ENCODE measurements at places on chromosomes 1 and 21. TPM values are rescaled to one million over a fixed set of nuclear protein-coding genes. Genes with fewer than 3 reads are reported as not detected.

- no peak for DNase-seq
Observed at GRCh38 chr1:20095564-20096434, 23.5 kb downstream of the PLA2G2D start.

LIPI gene
- total RNA-seq: not detected

DNA sequence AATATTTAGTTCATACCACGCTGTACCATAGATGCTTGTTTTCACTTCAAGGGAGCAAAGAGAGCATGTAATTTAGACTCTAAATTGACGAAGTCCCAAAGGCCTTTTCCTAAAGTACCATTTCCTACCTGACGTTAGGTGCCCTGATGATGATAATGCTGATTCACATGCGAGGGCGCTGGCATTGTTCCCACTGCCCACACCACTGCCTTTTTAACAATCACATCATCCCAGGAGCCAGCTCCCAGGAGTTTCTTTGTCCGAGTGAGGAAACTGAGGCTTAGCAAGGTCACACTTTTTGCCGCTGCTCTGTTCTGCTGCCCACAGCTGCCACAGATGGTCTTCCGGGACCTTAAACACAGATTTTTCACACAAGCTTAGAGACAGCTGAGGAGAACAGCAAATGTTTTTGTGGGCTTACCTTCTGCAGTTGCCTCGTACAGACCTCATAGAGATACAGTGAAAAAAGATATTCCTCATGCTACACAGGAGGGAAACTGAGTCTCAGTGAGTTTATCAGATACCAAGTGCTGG is 69.4 kb downstream of the EVA1C start:
- DNase-seq: no peak

DNA sequence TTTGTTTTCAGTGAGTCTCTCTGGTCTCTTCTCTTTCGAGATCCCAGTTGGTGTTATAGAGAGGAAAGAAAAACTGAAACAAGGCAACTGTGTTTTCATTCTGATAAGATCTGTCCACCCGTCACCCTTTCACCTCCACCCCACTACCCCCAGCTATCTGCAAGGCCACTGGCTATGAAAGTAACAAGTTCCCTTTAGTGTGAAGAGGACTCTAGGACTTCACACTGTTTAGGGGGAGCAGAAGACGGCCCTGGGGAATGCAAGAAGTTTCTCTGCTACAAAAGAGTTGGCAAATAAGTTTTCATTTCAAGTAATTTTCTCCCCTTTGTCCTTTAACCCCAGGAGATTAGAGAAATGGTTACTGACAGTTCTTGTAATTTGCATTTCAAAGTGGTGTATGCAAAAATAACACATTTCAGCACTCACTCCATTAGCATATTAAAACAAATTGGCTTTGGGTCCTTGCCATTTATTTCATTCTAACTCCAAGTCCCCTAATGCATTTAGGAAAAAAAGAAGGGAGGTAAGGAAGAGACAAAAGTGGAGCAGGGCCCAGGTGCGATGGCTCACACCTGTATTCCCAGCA is 79.6 kb upstream of the PPM1J start:
- DNase-seq: no peak

DNA sequence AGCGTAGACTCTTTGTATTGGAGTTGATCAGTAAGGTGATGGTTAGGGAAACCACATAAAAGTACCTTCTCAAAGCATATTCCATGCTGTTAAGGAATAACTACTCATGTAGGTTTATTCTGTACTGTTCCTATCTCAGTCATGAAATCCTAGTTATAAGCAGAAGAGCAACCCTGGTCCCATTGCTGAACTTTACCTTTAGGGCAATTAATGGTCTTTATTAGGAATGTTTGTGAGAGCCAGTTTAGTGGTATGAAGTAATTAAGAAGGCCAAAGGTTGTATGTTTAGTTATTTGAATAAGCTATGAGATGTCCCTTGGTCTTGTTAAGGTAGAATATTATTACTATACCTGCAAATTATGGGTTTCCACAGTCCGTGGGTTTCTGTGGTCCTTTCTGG is 44.0 kb downstream of the ACP6 start:
- DNase-seq: no peak

ZNF670 gene
- total RNA-seq: 0.37 TPM

GRCh38 chr1:1422465-1423244 is 1.6 kb upstream of the ANKRD65 start:
- DNase-seq: no peak

DNA sequence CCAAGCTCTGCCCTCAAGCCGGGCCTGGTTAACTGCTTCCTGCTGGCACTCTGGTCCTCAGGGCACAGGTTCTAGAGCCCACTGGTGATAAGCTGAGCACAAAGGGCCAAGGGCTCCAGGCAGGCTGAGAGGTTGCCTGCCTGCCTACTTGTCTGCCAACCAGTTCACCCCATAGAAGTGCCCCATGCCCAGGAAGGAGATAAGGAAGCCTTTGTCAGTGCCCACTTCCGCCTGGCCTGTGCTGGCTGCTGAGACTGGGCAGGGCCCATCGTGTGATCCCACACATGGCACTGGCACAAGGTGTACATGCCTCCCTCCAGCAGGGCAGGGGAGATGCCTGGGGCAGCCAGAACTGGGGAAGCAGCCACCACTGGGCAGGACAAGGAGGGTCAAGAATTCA is 24.1 kb downstream of the SLC9A1 start:
- DNase-seq: no peak

DNA sequence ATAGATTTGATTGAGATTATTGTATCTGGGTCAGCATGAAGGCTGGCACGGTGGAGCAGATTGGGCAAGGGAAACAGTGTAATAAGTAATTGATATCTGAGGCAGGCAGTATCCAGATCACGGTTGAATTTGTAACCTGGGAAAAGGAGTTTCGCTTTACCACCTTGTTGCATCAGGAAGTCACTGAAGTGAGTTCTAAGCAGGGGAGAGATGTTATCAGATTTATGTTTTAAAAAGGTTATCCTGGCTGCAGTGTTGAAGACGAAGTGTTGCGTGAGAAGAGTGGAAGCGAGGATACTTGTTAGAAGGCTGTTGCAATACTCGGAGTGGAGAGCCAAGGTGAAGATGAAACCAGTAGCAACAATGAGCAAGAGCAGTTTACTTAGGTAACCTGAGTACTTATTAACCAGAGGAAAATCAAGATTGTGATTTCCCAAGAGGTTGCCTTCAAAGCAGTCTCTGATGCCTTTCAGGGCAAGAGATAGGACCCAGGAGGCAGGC is 77.8 kb downstream of the LHX9 start:
- DNase-seq: no peak

PODN gene
- not detected for total RNA-seq

DNA sequence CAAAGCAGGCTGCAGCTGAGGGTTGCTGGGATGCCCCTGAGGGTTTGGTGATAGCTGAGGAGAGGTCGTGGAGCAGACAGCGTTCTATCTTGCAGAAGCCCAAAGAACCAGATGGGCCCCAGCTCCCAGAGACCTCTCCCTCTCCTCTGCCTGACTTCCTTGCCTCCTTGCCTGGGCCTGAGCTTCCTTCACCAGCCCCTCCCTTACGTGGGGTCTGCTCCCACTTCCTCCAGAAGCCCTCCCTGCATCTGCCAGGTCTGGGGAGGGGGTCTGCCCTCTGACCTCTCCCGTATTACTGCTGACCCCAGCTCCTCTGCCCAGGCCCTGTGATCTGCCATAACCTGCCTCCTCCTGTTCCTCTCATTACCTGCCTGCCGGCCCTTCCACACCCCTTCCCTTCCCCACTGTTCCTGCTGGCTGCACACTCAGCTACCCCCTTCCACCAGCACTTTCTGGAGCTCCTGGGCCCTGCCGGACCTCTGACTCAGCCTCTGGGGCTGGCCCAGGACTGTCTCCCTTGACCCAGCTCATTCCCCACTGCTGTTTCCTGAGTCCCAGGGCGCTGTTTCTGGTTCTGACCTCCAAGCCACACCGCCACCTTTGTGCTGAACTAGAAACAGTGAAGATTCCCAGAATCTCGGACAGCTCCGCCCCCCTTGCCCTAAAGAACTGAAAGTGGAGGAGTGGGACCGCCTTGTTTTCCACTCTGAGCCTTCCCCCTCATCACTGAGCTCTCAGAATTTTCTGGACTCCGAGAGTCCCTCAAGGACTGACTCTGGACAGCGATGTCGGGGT is 237.7 kb upstream of the C1orf174 start:
- DNase-seq: no peak

GRCh38 chr1:116537898-116538297 is 32.9 kb downstream of the CD58 start:
- DNase-seq: no peak

FAM131C gene
- total RNA-seq: not detected

CLDN19 gene
- not detected for total RNA-seq

DNA sequence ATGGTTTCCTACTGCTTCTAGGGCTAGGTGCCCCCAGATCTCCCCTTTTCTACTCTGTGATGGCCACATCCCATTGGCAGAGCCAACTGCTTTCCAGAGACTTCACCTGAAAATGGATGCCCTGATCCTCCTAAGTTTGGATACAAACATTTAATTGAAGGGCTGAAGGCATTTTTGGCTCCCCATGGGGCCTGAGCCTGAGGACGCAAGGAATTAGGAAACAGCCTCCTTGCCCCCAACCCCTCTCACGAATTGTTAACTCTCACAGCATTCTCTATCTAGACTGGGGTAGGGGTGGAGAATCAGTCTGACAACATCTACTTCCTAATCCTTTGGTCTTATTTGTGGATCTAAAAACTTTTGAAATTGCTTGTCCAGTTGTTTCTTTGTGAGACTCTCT is 108.5 kb upstream of the KCNK2 start:
- no peak for DNase-seq

DNA sequence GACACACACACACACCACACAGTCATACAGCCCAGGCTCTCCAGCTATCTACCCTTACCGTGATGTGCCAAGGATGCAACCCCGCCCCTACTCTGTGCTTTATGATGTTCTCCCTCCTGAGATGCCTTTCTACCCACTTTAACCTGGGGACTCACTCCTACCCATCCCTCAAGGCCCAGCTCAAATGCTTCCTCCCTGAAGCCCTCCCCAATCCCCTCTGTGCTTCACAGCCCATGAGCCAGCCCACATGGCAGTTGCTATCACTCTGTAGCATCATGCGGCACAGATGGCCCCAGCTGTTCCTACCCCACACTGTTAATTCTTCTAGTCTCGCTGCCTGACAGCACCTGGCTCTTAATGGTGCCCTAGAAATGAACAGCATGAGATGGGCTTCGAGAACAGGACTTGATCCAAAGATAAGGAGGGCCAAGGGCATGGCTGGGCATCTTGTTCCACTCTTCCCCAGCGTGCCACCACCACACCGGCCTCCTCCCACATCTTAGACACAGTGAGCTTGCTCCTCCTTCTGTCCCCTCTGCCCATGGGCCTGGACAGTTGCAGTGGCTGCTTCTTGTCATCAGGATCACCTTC is 109.8 kb downstream of the GLIS1 start:
- DNase-seq: no peak

DNA sequence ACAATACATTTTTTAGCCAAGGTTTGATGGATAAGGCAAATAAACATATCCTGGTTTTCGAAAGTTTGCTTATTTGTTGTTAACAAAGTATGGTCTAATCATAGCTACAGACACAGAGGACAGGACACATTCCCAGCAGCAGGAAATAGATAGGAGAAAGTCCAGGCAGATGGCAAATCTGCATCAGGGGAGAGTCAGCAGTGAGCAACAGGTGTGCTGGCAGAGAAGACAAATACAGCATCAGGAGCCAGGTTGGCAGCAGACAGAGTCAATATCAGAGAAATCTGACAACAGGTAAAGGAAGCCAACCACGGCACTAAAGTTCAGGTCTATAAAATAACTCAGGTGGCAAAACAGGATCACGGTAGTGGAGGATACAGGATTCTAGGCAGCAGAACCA is 210.7 kb upstream of the PTBP2 start:
- DNase-seq: no peak

DNA sequence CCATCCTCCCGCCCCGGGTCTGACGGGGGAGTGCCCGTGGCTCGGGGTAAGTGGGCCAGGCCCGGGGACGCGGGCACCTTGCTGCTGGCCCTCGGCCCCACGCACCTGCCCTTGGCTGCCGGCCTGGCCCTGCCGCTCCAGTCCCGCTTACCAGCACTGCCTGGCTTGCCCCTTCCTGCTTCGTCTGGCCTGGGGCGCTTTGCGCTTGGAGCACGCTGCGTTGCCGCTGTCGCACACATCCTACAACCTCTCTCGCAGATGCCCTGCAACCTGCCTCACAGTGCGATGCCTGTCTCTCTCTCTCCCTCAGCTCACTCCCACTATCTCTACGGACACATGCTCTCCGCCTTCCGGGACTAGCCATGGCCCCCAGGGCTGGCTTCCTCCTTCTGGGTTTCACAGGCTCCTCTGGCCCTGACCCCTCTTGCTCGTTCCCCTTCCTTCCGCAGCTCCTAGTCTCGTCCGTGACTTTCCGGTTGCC is 9.7 kb downstream of the MYOG start:
- DNase-seq: no peak

TMEM54 gene
- total RNA-seq: not detected

GRCh38 chr1:19398309-19398760 is 86.2 kb downstream of the SLC66A1 start:
- DNase-seq: no peak

DNA sequence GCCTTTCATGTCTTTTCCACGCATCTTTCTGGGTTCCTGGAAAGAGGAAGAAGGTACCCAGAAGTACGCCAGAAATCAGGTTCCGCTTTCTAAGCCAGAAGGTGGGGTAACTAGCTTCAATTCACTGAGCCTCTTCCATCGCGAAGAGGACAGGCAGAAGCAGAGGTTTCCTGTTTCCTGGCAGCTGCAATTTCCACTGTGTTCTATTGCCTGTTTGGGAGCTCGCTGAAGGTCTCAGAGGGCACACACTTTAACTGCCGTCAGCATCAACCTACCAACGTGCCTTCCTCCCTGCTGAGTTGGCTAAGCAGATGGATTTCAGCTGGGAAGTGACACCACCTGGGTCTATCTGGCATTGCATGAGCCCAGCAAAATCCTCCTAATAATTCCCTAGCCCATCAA is 10.0 kb downstream of the NCF2 start:
- DNase-seq: no peak

SETDB1 gene
- total RNA-seq: 48.7 TPM

GRCh38 chr1:154960446-154961136 is 991 bp downstream of the PYGO2 start:
- no peak for DNase-seq

DNA sequence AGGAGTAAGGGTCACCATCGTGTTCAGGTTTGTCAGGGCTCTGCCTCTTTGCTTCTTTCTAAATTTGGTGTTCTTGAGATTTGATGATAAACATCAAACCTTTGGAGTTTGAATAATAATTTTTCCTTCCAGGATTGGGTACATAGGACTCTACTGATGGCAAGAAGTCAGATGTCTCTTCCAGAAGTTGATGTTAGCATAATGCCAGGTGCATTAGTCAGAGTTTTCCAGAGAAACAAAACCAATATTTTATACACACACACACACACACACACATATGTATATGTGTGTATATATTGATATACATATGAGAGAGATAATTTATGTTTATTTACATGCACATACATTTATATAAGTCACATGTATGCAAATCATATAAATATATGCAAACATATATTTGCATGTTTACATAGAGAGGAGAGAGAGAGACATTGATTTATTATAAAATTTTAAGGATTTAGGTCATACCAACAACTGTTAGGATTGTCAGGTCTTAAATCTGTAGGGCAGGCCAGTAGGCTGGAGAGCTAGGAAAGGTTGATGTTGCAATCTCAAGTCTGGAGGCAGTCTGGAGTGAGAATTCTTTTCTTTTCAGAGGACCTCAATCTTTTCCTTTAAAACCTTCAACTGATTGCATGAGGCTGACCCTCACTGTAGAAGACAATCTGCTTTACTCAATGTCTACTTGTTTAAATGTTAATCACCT is 199.2 kb downstream of the HLX start:
- no peak for DNase-seq

Data from CD4-positive, CD25-positive, alpha-beta regulatory T cell (primary cell).